BJ (cell line): ENCODE measurements at places on chromosomes 6 and 20. TPM values are rescaled to one million over a fixed set of nuclear protein-coding genes. Genes with fewer than 3 reads are reported as not detected.

Gene TPX2
- polyA plus RNA-seq: 29.9 and 39.2 TPM in 2 replicates

GRCh38 chr6:48714250-48714649, 603.3 kb upstream of the PTCHD4 start:
- no peak for DNase-seq

- no peak for DNase-seq
These were observed 10.7 kb downstream of the TUBB start for GRCh38 chr6:30730601-30731435.

DNA sequence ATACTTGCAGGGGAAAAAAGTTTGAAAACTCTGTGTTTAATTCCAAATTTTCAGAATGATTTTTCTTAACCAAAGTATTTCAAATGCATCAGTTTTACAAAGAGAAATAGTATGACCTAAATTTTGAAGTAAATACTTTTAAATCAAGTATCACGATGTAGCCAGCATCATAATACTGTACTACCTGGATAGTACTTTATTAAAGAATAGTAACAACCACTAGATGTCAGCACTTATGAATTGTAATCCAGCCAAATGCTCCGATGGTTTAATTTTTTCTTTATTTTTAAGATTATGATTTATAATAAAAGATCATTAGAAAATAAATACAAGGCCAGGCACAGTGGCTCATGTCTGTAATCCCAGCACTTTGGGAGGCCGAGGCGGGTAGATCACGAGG, 37.2 kb upstream of the HACE1 start:
- DNase-seq: no peak

Gene RIPPLY2
- not detected in 2 replicates for polyA plus RNA-seq

GRCh38 chr6:145332011-145332410, 403.3 kb downstream of the EPM2A start:
- DNase-seq: no peak

DNA sequence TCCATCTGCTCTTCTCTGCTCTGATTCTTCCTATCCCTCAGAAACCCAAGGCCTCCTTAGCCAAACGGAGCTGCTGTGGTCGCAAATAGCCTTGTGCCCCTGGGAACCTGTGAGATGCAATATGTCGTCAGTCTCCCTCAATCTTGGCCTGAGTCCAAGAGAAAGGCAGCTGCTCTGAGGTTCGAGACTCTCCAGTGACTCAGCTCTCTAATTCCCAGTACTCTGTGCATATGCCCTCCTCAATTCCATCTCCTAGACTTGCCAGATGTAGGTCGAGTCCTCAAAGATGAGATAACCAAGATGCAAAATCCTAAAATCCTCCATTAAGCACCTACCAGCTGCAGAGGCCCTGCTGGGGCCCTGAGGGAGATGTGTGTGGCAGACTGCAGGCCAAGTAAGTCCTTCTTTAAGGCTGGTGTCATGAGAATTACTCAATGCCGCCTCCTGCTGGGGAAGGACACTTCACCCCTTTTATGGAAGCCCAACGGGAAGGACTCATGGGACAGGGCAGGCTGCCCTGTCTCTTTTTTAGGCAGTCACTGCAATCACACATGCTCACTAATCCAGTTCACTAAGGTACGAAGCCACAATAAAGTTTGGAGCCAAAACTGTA, 28.5 kb downstream of the C6orf15 start:
- DNase-seq: no peak

DNA sequence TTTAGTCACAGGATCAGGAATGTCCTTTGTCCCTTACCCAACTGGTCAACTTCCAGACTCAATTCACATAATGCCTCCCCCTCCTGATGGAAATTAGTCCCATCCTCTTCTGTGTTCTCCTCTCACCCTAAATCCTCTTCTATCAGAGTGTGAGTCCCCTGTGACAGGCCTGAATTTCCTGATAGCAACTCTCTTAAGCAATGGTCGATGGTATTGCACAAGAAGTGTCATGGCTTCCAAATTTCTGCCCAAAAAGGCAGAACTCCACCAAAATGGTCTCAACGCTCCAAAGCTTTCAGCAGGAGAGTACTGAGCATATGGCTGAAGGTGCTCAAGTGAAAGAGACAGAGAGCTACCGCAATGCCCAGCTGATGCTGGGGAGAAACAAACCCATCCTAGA, 2.4 kb downstream of the PREP start:
- no peak for DNase-seq

- no peak for DNase-seq
These were observed 52.2 kb downstream of the MRPL14 start for GRCh38 chr6:44074813-44075646.

- DNase-seq: no peak
These were observed 5.8 kb upstream of the HMGCLL1 start for GRCh38 chr6:55584654-55585354.

Gene PI16
- polyA plus RNA-seq: 0.09 and 0.21 TPM in 2 replicates

- no peak for DNase-seq
These were observed 123.8 kb downstream of the CDKAL1 start for GRCh38 chr6:20658053-20658452.

GRCh38 chr6:160733050-160733646, 31.1 kb downstream of the PLG start:
- no peak for DNase-seq

- no peak for DNase-seq
These were observed 111.7 kb downstream of the NOL4L start for GRCh38 chr20:32473231-32474008.

Gene VSTM2L
- 0.56 and 1.2 TPM in 2 replicates for polyA plus RNA-seq

- DNase-seq: no peak
These were observed 47.6 kb downstream of the RANBP9 start for GRCh38 chr6:13663986-13664385.
